ENCODE measurements at places on chromosomes 5 and 9. TPM values are rescaled to one million over a fixed set of nuclear protein-coding genes. Genes with fewer than 3 reads are reported as not detected.

Gene LEAP2
- 1.2 TPM for total RNA-seq

Gene ARSI
- 0.58 TPM for total RNA-seq

Gene ITK
- 4.5 TPM for total RNA-seq

Gene GDNF
- total RNA-seq: 0.13 TPM

GRCh38 chr5:82255844-82256243 lies 22.3 kb downstream of the RPS23 start:
- no peak for DNase-seq

GRCh38 chr5:149387982-149388381 lies 8.9 kb upstream of the IL17B start:
- no peak for DNase-seq

- no peak for DNase-seq
These were observed 1300.5 kb upstream of the DMAC1 start for GRCh38 chr9:9100070-9100469.

DNA sequence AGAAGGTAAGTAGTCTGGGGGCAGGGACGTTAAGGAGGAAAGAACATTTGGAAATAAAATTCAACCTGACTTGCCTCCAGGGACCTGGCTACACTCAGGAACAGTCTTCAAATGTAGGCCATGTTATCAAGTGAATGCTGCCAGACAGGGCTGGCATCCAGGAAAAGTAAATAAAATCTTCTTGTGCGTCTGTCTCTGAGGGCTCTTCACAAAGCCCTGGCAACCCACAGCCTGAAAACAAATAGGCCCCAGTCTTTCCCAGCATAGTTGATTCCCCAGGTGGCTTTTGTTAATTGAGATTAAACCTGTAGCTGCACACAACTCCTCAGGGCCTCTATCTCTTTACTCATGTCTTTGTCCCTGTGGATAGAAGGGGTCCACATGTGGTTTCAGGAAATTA lies 55.4 kb downstream of the STK32A start:
- no peak for DNase-seq

Measured in mesenteric fat pad (tissue), 1 donor.